Natural killer cell (primary cell): ENCODE measurements at places on chromosomes 13 and 19. TPM values are rescaled to one million over a fixed set of nuclear protein-coding genes. Genes with fewer than 3 reads are reported as not detected.

Gene ERICH6B
- not detected for total RNA-seq

Gene KIR2DL1
- total RNA-seq: 39.5 TPM

Gene CALR3
- total RNA-seq: not detected

Gene ZNF506
- 44.0 TPM for total RNA-seq

Gene TEX26
- not detected for total RNA-seq

Gene ADGRE2
- 6.1 TPM for total RNA-seq

Gene TMPRSS9
- not detected for total RNA-seq

Gene ZNF548
- 75.5 TPM for total RNA-seq

Gene IL17D
- 0.25 TPM for total RNA-seq

Gene NUP62
- total RNA-seq: 34.2 TPM

Gene KCNRG
- 1.0 TPM for total RNA-seq

Gene LRRC63
- 0.32 TPM for total RNA-seq

Gene CGB3
- total RNA-seq: not detected

Gene IGFL1
- not detected for total RNA-seq

Gene FUT1
- total RNA-seq: not detected

Gene CCDC8
- total RNA-seq: not detected

Gene FBL
- 181 TPM for total RNA-seq
